ENCODE measurements at places on chromosomes 6 and 20.

GRCh38 chr20:8601542-8601912 lies 467.4 kb upstream of the PLCB4 start:
- DNase-seq = no peak

DNA sequence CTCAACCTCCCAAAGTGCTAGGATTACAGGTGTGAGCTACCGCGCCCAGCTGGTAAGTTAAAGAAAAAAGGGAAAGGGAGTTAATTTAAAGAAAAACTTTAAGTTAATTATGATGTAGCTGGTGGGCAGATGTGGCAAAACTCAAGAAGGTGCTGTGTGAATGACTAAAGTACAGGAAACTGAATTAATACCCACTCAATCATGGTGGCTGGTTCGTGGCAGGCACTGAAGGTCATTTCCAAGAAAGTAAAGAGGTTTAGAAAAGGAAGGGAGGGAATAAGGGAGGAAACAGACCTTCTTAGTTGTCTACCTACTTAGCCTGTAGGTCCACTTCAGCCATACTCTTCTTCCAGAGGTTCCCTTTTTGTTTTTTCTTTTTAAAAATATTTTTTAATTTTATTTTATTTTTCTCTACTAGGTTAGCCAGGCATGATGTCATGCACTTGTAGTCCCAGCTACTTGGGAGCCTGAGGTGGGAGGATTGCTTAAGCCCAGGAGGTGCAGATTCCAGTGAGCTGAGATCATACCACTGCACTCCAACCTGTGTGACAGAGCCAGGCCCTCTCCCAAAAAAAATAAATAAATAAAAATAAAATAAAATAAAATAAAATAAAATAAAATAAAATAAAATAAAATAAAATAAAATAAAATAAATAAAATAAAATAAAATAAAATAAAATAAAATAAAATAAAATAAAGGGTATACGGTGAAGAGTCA lies 11.9 kb upstream of the TGM3 start:
- DNase-seq = no peak

DNA sequence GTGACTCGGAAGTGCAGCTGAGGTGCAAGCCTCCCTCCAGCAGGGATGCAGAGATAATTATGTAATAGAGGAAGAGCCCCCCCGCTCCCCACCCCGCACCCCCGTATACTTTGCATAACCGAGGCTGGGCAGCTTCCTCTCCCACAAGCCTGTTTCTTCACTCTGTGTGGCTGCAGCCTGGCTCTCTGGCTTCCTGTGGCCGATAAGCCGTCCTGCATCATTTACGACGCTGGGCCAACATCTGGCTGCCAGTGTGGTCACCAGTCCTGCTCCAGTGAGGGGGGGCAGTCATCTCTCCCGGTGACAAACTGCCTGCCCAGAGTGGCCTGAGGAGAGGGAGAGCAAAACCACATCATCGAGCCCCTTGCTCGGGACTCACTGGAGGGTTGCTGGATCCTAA lies 59.2 kb downstream of the RBM38 start:
- no peak for DNase-seq

GRCh38 chr6:146420255-146420654 lies 123.4 kb upstream of the RAB32 start:
- DNase-seq = no peak

DNA sequence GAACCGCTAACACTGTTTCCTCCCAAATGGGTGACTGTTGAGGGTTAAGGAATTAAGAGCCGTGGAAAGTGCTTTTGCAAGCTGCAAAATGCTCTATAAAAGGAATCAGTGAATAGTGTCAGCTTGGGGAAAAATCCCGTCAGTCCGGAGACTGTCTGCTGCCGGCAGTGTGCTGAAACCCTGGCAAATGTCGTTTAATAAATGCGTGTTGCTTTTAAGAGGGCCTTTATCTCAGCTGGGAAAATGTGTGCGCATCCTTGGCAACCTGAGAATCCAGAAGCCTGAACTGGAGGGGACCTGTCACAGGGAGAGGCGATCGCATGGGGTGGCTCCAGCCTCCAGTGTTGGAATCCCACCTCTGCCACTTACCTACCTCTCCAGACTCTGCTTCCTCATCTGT lies 9.8 kb downstream of the SIRPA start:
- no peak for DNase-seq

- no peak for DNase-seq
These were observed 56.5 kb downstream of the ARMC2 start for GRCh38 chr6:108904741-108905140.

DNA sequence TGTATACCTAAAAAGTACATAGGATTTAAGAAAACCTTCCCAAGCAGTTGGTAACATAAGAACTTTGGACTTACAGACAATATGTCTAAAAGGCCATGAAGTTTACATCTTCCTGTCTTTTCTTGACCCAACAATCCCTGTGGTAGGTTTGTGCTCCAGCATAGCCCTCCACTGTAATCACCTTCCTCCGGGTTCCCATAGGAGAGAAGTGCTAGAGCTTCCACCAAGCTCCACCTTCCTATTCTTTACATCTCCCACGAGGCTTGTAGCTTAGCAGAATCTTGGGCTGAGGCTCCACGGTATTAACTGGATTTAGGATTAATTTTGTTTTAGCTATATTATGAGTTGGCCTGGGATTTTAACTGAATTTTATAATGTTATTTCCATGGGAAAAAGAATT lies 23.3 kb downstream of the ADGRG6 start:
- no peak for DNase-seq

GRCh38 chr6:72715119-72715518 lies 93.3 kb downstream of the KCNQ5 start:
- no peak for DNase-seq

- DNase-seq = no peak
These were observed 96.3 kb upstream of the MAFB start for GRCh38 chr20:40785346-40785745.

GRCh38 chr6:39387785-39388184 lies 65.3 kb upstream of the KCNK16 start:
- DNase-seq = no peak

DNA sequence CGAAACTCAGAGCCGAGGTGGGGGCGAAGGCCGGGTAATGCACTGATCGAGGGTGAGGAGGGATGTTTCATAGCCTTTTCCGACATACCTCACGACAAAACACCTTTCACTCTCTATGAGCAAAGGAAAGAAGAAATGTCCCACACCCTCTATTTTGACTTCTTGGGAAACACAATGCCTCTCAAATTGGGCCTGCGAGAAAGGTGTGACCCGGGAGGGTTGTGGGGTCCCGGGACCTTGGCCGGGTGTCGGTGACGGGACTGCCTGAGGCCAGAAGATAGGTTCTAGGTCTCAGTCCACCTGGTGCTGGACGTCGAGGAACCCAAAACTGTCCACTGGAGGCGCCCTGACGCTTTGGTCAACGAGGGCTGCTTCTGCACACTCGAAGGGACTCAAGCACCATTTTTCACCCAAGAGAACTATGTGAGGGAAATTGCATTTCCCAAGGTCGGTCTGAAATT lies 41.1 kb upstream of the OSTM1 start:
- DNase-seq = no peak

- no peak for DNase-seq
These were observed 10.6 kb upstream of the FAM110A start for GRCh38 chr20:822651-823573.

DNA sequence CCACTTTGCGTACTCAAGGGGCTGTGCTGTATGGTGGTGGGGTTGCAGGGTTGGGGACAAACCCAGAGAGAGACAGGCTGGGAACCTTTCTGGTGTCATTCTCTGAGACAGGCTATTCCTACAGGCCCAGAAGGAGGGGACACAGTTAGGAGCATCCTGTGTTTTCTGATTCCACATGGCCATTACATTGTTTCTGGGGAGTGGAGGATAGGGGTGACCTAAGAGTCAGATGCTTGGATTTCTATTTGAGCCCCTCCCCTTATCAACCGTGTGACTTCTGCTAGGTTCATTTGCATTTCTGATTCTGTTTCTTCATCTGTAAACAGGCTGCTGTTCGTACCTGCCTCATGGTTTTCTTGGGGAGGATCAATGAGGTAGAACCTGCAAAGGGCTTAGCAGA lies 29.4 kb upstream of the EPB41L1 start:
- DNase-seq = no peak
